ENCODE measurements at places on chromosomes 4 and X. TPM values are rescaled to one million over a fixed set of nuclear protein-coding genes. Genes with fewer than 3 reads are reported as not detected.
A peak's percentile ranks its signal among the peaks of the same experiment; 100 is the strongest.

CT47C1 gene
- not detected for total RNA-seq

SLC16A2 gene
- total RNA-seq: 18.3 TPM

- no peak overlapping the region for H3K4me3 ChIP-seq
- no peaks in the 10 kb centered on the region for H3K4me1 ChIP-seq
- peaks cover 13% of the 10 kb centered on the region for H3K27me3 ChIP-seq
- H3K36me3 ChIP-seq: no peaks in the 10 kb centered on the region
- H3K27ac ChIP-seq: no peak overlapping the region
- DNase-seq: peak; percentile 49
Observed at GRCh38 chr4:99536271-99536670, 25.4 kb downstream of the C4orf17 start.

GRCh38 chr4:140149846-140150635 is 3.9 kb downstream of the MAML3 start:
- H3K27me3 ChIP-seq: no peaks in the 10 kb centered on the region
- H3K27ac ChIP-seq: peak overlapping the region; percentile 89
- peak overlapping the region; percentile 81 for H3K4me3 ChIP-seq
- DNase-seq: no peak
